ENCODE measurements at places on chromosomes 6 and 20. TPM values are rescaled to one million over a fixed set of nuclear protein-coding genes. Genes with fewer than 3 reads are reported as not detected.

DNA sequence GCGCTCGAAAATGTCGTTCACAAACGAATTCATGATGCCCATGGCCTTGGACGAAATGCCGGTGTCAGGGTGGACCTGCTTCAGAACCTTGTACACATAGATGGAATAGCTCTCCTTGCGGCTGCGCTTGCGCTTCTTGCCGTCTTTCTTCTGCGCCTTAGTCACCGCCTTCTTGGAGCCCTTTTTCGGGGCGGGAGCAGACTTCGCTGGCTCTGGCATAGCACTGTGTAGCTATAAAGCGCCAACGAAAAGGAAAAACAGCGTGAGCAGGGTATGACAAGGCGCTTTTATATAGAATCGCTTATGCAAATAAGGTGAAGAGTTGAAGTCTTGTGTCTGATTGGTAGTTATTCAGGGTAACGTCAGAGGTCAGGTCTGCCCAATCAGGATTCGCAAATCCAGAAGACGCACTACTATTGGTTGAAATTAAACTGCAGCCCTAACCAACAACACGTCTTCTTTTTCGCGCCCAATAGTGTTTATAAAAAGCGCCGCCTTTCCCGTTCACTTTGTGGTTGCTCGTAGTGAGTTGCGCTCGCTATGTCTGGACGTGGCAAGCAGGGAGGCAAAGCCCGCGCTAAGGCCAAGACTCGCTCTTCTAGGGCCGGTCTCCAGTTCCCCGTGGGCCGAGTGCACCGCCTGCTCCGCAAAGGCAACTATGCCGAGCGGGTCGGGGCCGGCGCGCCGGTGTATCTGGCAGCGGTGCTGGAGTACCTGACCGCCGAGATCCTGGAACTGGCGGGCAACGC, 114.8 kb upstream of the PRSS16 start:
- DNase-seq = peak; percentile 96

GRCh38 chr6:136550330-136551071, at the start of gene MAP7:
Gene MAP7, minus strand, starts transcription at chr6:136550422. Its CDS starts 14 bp downstream, at chr6:136550408.
- DNase-seq = peak; percentile 74

- no peak for DNase-seq
Observed at GRCh38 chr6:39261751-39262150, 32.5 kb upstream of the KCNK5 start.

DNA sequence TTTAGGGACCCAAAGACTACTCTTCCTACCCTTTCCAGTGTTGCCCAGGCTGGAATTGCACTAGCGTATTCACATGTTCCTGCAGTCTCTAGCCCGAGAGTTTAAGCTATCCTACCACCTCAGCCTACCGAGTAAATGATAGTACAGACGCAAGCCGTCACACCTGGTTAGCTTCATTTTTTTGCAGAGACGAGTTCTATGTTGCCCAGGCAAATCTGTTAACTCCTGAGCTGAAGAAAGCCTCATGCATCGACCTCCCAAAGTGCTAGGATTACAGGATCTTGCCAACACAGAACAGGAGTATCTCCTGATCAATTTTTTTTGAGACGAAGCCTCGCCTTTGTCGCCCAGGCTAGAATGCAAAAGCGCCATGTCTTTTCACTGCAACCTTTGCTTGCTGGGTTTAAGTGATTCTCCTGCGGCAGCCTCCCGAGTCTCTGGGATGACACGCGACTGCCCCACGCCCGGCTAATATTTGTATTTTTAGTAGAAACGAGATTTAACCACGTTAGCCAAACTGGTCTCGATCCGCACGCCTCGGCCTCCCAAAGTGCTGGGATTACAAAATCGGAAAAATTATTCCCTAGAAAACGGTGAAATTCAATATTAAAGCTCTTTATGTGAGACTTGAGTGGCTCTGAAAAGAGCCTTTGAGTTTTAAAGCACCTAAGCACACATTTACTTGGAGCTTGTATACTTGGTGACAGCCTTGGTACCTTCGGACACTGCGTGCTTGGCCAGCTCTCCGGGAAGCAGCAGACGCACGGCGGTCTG, 128.5 kb downstream of the HFE start:
- DNase-seq = peak; percentile 55

GRCh38 chr6:135983718-135984343, 132.3 kb downstream of the PDE7B start:
- DNase-seq = no peak

Gene LST1
- total RNA-seq = 10.4 TPM

Gene OR2B6
- total RNA-seq = not detected

Gene SIRPD
- not detected for total RNA-seq

Gene SLC9A8
- total RNA-seq = 9.2 TPM

All from liver (tissue), 10 donors.